ENCODE measurements at places on chromosomes 2 and 18.

GRCh38 chr2:39452396-39452795, 15.3 kb upstream of the MAP4K3 start:
- DNase-seq, result no peak

DNA sequence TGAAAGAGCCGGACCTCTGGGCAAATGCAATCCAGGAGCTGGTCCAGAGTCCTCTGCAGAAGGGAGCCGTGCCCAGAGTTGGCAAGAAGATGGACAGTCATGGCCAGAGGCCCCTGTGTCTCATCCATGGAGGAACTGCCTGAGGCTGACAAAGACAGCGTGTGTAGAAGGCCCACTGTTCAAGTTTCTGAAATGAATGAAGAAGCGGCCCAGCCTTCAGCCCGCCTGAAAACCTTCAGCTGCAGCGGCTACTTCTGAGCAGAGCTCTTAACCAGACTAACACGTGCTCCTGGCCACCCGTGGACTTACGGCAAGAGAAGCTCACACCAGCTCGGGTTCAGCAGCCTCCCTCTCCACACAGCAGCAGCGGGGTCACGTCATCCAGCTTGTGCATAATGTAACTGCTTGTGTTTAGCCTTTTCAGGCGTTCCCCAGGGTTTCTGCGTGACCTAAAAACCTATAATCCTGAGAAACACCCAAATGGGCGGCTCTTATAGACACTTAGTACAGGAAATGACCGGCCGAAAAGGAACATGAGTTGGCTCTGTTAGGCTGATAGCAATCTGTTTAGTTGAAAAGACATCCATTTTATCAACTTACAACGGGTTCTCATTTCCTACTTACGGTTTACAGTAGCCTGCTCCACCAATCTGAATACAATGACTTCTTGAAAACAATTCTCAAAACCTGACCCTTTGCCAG, at the start of gene FAM124B:
FAM124B (minus strand) TSS at position 467 of the 702 bp plus-strand sequence; CDS start at position 128, 339 bp downstream.
- DNase-seq, result peak; percentile 8

- DNase-seq, result peak; percentile 70
Observed at GRCh38 chr18:58768293-58768974, 96.2 kb upstream of the ZNF532 start.

DNA sequence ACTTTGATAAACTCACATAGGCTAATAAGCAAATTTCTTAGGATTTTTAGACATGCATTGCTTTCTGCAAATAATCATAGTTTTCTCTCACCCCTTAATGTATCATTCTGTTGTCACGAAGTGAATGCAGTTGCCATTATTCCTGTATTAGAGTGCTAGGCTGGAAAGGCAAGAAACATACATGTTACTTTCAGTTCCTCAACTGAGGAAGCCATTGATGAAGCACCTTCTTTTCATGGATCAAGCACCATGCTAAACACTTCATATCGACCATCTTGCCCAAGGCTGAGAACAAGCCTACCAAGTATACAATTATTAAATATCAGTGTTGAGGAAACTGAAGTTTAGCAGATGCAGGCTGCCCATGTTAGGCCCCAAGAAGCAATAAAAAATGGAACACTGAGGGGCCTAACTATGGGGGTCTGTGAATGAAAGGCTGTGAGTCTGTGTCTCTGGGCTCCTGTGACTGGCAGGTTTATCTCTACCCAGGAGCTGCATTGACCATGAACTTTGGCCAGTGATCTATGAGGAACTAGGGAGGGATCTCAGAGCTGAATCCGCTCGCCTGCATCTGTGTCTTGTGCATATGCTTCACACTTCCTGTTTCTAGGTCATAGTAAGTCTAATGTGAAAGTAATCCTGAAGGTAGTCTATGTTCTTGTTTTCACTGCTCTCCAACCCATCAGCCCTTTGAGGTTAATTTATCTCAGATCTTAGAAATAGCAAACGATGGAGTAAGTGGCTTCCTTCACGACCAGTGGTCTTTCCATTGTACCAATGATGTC, 16.0 kb upstream of the TSPYL6 start:
- no peak for DNase-seq

- DNase-seq, result no peak
Observed at GRCh38 chr18:62596145-62597005, 73.5 kb downstream of the ZCCHC2 start.

DNA sequence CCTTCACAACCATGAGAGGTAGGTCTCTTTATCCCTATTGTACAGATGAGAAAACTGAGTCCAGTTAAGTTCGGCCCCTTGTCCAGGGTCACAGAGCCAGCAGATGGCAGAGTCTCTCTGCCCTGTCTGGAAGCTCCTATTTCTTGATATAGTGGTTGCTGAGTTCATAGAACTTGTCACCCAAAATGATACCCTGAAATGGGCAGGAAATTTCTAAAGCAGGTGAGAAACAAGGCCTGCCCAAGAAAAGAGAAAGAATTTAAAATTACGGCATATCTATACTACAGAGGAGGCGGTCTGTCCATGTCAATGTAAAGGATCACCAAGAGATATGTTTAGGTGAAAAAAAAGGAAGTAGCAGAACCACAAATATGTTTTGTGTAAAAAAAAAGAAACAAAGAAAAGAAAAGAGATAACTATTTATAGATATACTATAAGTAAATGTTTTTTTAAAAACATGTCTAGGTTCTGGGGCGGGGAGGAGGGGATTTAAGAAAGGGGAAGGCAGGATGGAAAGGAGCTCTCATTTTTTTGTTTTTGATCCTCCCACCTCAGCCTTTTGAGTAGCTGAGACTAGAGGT, 39.8 kb downstream of the MYO7B start:
- no peak for DNase-seq

DNA sequence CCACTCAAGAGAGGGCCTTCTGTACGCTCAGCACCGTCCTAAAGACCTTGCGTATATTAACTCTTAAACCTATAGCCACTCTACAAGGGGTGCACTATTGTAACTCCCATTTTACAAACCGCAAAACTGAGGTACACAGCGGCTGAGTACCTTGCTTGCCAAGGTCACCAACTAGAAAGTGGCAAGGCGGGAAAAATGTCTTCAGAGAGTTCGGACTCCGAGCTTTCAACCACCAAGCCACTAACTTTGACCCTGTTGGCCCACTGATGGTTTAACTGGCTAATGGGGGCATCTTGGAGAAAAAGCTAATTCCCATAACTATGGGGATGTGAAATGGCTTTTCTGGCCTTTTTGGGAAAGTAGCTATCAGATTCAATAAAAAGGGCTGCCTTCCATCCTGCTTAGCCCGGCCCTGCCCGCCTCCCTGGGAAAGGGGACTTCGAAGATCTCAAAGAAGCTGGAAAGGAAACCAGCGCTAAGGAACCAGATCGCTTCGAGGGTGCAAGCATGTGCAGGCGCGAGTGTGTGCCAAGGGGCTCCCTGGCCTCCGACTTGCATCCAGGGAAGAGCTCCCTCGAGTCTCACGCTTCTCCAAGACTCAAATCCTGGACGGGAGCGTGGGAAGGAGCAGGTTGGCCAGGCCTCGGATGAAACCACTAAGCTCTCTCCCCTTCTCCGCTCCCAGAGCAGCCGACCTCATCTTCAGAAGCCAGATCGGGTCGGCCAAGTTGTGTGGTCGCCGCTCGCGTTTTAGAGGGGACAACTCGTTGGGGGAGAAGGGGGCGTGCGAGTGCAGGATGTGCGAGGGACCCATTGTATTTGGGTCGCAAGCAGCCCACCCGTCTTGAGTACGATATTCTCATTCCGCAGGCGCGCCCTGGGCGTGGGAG, 2.2 kb upstream of the SP5 start:
- no peak for DNase-seq

DNA sequence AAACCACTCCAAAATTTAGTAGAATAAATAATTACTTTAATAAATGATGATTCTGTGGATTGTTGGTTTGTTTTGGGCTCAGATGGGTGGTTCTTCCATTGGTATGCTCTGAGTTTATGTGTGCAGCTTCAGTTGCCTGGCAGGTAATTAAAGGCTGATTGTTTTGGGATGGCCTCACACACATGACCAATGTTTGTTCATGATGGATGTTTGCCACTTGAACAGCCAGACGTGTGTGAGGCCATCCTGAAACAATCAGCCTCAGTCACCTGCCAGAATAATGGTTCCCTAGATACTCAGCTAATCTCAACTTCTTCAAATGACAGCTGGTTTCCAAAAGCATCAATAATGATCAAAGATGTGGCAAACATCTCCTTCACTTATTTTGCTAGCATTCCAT, 352.5 kb upstream of the GULP1 start:
- no peak for DNase-seq

DNA sequence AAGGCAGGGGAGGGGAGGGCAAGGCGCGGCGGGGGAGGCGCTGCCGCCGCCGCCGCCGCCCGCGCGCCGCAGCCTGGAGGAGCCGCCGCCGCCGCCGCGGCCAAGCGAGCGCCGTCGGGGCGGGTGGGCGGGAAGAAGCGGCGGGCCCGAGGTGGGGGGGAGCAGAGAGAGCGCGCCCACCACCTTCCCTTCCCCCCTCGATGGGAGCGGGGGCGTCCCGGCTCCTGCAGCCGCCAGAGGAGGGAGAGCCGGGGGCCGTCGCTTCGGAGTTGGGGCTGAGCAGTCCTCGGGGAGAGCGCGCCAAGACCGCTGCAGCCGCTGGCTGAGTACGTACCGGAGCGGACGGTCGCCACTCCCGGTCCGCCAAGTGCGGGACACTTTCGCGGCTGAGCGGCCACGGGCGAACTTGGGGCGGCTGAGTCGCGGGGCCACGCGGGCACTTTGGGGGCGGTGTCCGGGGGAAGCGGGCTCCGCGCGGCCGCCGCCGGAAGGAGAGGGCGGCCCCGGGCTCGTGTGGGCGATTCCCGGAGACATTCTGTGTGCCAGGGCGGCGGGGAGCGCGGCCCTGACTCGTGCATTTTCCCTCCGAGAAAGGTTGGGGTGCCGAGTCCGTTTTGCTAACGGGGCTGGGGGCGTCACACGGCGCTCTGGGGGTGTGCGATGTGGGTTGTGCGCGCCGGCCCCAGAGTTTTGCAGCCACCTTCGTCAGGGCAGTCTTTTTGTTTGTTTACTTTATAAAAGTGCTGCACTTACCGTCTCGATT, at the start of gene NAB1:
NAB1 (plus strand) TSS at position 49 of the 763 bp plus-strand sequence. CDS start 10,094 bp downstream, outside the sequence.
- DNase-seq, result peak; percentile 49

GRCh38 chr2:210551001-210551400, 5.4 kb upstream of the CPS1 start:
- DNase-seq, result no peak

- no peak for DNase-seq
Observed at GRCh38 chr18:24063121-24063731, 48.7 kb downstream of the TTC39C start.

GRCh38 chr2:174117951-174118930, 130.1 kb downstream of the OLA1 start:
- no peak for DNase-seq

- no peak for DNase-seq
Observed at GRCh38 chr2:160507046-160507407, 13.4 kb upstream of the RBMS1 start.

- no peak for DNase-seq
Observed at GRCh38 chr2:81436256-81436655, 1131.7 kb upstream of the LRRTM1 start.

GRCh38 chr18:51089691-51090090, 59.7 kb downstream of the SMAD4 start:
- DNase-seq, result no peak

- no peak for DNase-seq
Observed at GRCh38 chr18:76557026-76557575, 62.1 kb upstream of the ZNF516 start.

DNA sequence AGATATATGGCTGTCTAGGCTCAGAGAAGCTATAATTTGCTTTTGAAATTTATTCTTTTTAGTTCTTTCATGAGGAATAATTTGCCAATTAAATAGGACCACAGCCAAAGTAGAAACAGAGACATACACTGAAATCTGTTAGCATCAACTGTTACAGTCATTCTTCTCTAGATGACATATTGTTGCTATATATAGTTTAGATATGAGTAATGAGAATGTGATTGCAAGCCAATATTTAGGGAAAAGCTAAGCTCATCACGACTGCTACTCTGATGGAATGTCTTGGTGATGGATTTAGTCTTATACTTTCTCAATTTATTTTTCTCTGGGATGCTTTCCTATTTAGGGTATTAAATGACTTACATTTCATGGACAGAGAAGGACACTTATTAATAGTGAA, 259.1 kb downstream of the LNPK start:
- DNase-seq, result no peak

- no peak for DNase-seq
Observed at GRCh38 chr2:34570266-34570872, 971.3 kb upstream of the FAM98A start.

- no peak for DNase-seq
Observed at GRCh38 chr2:74659462-74659861, 5.4 kb downstream of the SEMA4F start.

- no peak for DNase-seq
Observed at GRCh38 chr2:231602859-231603467, 10.3 kb downstream of the TEX44 start.

GRCh38 chr2:37911296-37911873, 13.7 kb upstream of the RMDN2 start:
- DNase-seq, result no peak

GRCh38 chr2:1677821-1678165, 66.5 kb downstream of the PXDN start:
- DNase-seq, result no peak

- DNase-seq, result no peak
Observed at GRCh38 chr2:228654707-228655106, 473.2 kb upstream of the SPHKAP start.

- no peak for DNase-seq
Observed at GRCh38 chr2:150472511-150472899, 15.0 kb downstream of the RND3 start.

- DNase-seq, result no peak
Observed at GRCh38 chr2:239456940-239457339, 56.1 kb upstream of the HDAC4 start.

DNA sequence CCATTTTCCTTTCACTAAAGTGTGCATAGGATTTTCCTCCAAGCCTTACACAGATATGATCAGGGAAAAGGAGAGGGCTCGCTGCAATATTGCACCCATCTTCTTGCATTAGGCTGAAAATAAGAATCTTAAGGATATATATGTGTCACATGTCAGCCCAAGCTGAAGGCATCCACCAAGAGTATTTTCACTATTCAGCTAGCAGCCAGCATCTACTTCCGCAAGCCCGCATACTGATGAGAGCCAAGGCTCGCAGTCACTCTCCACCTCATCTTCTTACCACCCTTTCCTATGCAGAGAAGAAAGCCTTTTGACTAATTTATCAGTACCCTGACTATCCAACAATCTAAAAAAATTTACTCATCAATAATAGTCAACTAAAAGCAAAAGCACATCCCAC, 6.1 kb downstream of the TMEM163 start:
- DNase-seq, result no peak

DNA sequence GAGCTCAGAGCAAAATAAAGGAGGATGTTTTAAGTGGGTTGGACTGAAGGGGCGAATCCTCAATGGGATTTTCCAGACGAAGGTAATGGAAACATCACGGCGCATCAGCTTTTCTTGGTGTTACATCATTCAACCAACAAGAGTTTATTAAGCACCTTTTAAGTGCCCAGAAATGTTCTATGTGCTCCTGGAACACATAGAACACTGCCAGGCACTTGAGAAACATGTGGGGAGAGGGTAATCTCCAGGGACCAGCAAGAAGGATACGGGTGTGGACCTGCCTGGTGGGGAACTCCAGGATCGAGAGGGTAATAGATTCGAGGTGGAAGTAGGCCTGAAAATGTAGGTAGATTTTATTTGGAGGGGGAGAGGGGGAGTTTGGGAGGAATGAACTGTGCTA, 168.6 kb downstream of the PRKCE start:
- DNase-seq, result no peak

- no peak for DNase-seq
Observed at GRCh38 chr2:235195921-235196320, 244.1 kb downstream of the SH3BP4 start.
